ENCODE measurements at places on chromosomes 1 and 21.

GRCh38 chr1:155175927-155176371 is 2.3 kb downstream of the TRIM46 start:
- no peak for DNase-seq

DNA sequence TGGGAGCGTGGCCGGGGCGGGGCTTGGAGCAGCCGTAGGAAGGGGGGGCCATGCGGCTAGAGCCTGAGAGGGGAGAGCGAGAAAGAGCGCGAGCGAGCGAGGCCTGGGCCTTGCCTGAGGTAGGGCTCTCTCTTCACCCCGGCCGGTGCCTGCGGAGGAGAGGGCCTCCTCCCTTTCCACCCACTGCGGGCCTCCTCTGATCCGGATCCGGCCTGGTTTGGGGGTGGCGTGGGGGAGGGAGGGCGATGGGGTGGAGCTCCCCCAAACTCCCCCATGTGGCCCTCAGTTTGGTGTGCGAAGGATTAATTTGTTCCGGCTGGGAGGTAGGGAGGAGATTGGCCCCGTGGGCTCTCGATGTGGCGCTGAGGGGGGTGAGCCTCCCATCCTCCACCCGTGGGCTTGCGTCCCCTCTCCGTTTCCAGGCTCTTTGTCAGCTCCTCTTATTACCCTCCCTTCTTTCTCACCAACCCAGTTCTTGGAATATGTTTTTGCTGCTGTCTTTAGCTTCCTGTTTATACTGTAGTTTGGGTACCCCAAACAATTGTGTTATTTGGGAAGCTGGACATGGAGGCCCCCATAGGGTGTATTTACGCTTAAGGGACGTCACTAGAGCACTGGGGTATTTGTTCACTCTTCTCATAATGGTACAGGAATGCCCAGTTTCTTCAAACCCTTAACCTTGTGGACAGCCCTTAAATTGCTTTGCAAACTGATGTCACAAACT is 685 bp downstream of the UBAP2L start:
- DNase-seq = peak; percentile 42

DNA sequence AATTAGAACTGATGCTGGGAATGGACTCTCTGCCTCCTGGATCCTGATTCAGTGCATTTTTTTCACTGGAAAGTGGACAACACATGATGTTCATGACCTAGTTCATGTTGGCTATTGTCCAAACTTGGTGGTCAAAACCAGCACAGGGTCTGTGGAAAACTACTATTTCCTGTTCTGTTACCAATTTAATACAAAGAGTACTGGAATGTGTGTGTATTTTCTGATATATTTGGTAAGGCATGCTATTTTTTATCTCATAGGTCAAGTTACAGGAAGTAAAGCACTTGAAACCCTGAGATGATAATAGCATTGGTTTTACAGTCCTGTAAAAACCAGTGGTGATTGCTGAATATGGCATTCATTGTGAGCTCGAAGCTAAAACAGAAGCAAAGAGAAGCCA is 89.9 kb downstream of the SGIP1 start:
- DNase-seq = no peak

- DNase-seq = no peak
Observed at GRCh38 chr1:26109229-26110164, 2.1 kb upstream of the PDIK1L start.

- no peak for DNase-seq
Observed at GRCh38 chr1:227846265-227846858, 30.9 kb downstream of the PRSS38 start.

DNA sequence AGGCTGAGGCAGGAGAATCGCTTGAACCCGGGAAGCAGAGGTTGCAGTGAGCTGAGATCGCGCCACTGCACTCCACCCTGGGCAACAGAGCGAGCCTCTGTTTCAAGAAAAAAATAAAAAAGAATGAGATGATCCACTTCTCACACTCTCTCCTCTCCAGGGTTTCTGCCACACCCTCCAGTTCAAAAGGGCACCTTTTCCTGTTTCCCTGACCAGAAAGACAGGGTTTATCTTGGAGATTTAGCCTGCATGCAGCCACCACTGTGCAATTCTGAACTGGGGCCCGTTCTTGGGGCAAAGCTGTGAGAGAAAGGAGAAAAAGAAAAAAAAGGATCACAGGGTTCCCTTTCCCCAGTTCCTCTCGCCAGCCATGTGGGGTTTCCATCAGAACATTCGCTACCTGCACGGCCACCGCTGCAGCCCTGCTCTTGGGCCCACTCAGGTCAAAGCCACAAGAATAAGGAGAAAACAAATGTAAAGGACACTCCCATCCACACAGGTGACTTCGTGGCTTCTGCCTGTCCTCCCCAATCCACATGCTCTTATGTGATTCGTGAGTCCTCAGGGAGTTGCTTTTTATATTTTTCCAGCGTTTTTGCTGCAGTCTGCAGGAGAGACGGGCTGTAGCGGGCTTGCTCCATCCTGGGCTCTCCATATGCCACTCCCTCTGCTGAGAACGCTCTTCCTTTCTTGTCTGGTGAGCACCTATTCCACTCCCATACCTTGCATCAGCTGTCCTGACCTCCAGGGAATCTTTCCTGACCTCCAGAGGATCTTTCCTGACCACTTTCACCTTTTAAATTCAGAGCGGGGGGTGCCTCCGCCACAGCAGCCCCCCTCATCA is 26.4 kb downstream of the GNG4 start:
- DNase-seq = no peak

DNA sequence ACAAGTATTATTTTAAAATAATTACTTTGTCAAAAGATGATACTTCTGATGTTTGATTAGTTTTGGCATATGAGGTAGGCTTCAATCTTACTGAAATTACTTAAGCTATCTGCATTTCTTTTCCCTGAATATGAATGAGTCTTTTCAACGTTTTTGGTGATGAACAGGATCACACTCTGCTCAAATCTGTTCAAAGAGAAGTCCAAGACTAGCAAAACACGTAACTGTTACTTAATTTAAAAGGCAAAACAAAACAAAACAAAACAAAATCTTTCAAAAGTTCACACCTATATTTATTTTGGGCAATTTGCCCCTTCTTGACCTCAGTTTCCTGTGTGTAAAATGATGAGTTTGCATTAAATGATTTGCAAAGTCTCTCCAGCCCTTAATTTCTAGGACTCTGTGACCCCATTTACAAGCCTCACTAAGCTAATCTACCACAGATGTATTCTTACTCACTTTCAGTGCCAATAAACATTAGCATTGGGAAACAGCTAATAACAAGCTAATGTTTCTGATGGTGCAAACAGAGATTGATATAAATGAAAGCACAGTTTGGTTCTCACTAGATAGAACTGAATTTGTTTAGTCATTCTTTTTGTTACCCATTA is 865.4 kb downstream of the LTN1 start:
- no peak for DNase-seq

DNA sequence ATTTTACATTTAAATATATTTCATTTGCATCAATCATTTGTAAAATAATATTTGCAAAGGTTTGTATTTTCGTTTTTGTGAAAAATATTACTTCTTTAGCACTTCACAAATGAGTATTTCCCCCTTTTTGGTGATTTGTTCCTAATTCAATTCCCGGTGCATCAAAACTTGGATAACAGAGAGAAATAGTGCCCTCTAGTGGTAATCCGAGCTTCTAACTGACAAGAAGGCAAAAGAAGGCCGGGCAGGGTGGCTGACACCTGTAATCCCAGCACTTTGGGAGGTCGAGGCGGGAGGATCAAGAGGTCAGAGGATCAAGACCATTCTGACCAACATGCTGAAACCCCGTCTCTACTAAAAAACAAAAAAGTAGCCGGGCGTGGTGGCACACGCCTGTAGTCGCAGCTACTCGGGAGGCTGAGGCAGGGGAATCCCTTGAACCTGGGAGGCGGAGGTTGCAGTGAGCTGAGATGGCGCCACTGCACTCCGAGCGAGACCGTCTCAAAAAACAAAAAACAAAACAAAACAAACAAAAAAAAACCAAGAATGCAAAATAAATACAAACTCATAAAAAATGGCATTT is 137.7 kb downstream of the COL11A1 start:
- no peak for DNase-seq

DNA sequence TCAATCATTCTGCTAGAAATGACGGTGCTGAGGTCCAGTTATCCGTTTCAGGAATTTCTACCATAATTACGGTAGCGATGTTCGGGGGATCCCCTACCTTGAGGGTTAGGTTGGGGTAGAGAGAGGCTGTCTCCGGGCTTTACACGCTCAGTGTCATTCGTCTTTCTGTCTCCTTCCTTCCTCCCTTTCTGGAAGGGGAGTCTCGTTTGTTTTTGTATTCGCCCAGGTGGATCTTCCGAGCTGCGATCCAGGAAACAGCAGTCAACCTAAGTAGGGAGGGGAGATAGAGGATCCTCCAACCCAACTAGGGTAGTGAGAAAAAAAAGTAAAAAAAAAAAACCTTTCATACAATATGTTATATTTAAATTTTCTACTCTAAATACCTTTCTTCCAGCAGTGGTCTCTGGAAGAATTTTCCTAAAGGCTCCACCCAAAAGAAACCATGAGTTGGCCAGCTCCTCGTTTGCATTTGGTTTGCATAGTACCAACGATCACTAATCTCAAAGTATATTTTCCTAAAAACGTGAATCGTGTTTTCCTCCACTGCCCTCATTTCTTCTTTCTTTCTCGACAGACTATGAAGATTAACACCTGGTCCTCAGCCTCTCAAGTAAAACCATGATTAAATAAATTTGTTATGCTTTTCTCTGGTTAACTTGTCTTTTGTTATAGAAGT is 611 bp upstream of the PIK3C2B start:
- no peak for DNase-seq

GRCh38 chr1:40450495-40451237 is 390 bp downstream of the ZFP69B start:
- DNase-seq = peak; percentile 45

DNA sequence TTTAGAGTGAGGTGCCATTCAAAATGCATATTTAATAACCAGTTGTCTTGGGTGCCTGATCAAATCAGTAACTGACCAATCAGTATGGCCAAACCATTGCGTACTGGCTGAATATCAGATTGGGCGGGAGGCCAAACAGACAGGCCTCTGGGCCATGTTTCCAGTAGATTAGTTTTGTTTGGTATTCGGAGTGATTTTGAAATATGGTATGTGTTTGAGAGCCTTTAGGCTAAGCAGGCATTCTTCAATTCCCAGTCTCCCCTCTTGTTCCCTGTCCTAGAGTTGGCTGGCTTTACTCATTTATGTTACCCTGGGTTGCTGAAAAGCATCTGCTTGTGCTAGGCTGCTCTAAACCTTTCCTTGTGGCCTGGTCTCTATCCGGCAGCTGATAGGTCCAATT is 80.1 kb downstream of the BACH1 start:
- DNase-seq = no peak

GRCh38 chr1:8525216-8525557 is 207.3 kb downstream of the SLC45A1 start:
- DNase-seq = no peak

DNA sequence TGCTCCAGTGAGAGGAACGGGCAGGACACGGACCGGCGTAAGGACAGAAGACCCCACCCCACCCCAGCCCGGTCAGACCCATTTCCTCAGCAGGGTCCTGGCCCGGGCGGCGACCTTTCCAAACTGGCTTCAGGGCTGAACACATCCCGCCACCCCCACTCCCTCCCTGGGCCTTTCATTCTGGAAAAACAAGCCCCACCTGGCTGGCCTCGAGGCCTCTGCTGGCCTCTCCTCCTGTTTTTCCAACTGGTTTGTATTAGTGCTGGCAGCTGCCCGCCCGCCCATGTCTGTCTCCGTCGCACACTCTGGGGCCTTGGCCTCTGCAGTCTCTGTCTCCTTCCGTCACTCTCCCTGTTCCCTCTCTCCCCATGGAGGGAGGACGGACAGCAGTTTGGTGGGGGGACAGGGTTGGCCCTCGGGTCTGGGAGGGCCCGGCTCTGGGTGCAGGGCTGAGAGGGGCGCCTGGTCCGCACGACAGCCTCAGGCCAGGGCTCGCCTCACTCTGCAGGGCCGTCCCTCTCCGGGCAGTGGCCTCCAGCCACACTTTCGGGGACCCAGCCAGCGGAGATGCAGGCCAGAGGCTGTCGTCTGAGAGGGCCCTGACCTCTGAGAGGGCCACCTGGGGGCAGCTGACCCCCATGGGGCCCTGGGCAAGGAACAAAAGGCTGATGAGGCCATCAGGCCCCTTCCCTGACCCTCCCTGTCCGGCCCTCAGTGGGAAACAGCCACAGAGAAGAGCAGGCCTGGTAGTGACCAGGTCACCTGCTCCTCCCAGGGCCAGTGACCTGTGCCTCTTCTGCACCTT is 1.5 kb upstream of the MXRA8 start:
- no peak for DNase-seq

DNA sequence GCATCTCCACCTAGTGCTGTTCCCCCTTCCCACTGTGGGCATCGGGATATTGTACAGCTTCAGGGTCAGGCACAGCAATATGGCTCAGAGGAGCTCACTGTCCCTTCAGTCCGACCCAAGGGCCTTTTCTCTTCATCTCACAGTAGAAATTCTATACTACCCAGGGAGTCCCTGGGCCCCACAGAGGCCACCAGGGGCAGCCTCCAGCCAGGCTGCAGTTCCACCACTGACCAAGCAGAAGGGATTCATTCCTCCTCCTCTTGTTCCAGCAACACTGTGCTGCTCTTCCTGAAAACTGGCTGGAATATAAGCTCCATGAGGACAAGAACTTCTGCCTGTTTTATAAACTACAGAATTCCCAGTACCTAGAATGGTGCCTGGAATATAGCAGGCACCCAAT is 70.5 kb downstream of the CD34 start:
- no peak for DNase-seq

DNA sequence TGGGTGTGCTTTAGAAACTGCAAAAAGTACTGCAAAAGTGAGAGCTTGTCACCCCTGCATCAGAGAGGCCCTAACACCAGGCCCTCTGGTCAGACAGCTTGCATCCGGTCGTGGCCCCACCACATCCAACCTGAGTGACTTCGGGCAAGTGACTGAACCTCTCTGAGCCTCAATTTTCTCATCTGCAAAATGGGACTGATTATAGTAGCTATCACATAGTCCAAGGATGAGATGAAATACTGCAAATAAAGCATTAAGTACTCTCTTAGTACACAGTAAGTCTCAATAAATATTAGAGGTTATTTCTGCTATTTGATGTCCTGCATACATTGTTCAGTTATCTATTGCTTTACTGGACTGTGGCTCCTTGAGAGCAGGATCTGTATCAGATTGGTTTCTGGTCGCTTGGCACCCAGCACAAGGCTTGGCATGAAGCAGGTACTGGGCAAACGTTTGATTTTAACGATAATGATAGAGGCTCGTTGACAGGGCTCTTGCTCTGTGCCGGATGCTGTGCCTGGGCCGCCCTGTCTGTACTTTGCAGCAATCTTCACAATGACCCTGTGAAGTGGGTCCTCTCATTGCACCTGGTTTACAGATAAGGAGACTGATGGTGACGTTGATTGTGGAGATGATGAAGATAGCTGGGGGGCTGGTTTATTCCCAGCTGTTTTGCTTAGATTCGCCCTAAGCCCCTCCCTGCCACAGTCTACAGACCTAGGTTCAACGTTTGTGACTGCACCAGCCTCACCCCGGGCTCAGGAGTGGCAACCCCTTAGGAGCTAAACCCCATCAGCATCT is 43.6 kb downstream of the RAP1GAP start:
- no peak for DNase-seq
